ENCODE measurements at places on chromosomes 5 and 9.

- no peak for DNase-seq
These were observed 87.4 kb upstream of the HSPA9 start for GRCh38 chr5:138662599-138662998.

- no peak for DNase-seq
These were observed 7.3 kb upstream of the FGF18 start for GRCh38 chr5:171412186-171412585.

GRCh38 chr5:139686706-139687441 lies 38.7 kb downstream of the CXXC5 start:
- no peak for DNase-seq

DNA sequence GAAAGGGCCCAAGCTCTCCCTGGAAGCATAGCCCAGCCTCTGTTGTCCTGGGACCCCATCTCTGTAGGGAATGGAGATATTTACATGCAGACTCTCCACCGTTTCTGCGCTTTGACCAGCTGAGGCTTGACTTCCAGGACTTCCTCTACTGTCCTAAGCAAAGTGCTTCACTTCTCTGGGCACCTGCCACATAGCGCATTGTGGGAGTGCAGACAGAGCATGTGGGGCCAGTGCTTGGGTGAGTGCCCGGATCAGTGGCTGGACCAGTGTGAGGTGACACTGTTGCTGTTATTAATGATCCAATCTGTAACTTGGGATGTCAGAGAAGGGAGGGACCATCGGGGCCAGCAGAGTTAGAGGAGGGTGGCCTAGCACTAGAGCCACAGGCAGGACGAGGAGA lies 10.5 kb downstream of the CXCL14 start:
- no peak for DNase-seq

DNA sequence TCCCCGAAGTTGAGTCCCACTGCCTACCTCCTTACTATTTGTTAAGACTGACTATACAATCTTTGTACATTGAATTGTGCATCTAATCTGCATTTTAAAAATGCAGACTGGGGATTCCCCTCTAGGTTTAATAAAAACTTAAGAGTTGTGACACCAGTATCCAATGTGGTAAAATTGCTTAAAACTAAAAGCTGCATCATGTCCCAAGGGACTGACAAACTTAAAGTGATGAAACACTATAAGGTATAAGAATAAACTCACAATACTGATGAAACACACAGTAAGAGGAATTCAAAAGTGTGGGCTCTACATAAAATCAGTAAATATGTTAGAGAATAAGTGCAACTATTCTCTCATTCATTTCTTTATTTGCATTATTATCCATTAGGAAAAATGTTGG lies 1905.1 kb downstream of the MAT2B start:
- DNase-seq: no peak

- no peak for DNase-seq
These were observed 65.5 kb upstream of the SPTLC1 start for GRCh38 chr9:92180669-92181181.

DNA sequence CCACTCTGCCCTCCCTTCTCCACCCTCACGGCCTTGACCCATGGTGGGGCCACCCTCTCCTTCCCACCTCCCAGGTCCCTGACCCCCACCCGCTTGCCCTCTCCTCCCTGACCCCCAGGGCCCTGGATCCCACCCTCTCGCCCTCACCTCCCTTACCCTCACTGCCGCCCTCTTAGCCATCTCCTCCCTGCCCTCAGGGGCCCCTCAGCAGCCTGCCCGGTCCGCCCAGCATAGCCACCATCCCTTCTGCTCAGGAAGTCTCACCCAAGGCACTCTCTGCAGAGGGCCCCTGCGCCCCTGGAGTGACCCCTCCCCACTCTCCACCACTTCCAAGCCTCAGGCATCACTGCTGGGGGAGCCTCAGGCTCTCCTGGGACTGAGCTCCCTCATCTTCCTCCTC lies 66.3 kb downstream of the MRPL36 start:
- peak; percentile 27 for DNase-seq

- no peak for DNase-seq
These were observed 152.3 kb upstream of the KLF9 start for GRCh38 chr9:70566751-70567150.

DNA sequence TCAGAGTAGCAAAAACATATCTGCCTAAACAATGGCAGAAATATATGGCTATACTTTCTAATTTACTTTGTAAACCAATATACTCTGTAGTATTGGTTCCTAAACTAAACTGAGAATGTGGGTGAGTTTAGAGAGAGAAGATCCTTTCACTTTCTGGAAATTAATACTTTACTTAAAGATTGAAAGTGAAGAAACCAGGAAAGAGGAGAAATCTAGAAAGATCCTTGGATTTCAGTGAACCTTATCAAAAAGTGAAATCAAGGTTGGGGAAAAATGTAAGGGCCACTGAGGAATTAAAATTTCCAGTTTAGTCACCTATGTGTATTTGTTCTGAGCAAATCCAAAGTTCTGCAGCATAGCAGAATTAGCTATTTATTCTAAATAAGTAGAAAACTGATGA lies 5.9 kb downstream of the SLC38A9 start:
- DNase-seq: no peak

DNA sequence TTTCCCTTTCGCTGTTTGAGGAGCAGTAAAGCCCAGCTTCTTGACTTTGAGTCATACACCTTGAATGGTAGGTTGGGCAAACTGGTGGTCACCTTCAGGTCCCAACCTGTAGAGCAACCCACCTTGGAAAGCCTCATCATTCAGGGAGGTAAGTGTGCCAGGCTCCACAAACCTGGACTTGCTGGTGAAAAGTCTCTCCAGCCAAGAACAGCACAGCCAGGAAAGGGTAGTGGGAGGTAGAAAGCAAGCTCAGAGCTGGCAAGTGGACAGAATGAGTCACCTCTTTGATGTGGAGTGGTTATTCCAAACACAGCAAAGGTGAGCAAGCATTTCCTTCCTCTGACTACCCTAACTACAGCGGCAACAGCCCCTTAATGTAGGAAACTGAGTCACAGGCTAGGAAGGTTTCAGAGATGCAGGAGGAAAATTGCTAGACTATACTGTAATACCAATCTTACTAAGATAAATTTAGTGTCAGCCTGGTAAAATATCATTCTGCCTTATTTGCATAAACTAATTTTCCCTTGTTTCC lies 117.5 kb upstream of the MTAP start:
- DNase-seq: peak; percentile 68

DNA sequence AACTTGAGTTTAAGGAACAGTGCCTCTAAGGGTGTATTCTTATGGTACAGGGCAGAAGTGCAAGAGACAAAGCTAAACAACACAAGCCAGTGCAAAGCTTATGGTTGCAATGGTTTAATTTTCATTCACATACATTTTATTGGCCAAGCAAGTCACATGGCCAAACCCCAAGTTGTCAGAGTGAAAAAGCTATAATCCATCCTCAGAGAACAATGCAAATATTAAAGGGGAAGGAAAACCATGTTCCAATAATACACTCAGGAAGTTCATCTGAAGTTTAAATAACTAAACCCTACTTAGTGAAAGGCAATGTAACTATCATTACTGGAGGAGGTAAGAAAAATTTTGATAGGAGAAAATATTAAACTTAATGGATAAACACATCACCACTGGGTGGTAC lies 26.6 kb upstream of the TLR4 start:
- DNase-seq: no peak

DNA sequence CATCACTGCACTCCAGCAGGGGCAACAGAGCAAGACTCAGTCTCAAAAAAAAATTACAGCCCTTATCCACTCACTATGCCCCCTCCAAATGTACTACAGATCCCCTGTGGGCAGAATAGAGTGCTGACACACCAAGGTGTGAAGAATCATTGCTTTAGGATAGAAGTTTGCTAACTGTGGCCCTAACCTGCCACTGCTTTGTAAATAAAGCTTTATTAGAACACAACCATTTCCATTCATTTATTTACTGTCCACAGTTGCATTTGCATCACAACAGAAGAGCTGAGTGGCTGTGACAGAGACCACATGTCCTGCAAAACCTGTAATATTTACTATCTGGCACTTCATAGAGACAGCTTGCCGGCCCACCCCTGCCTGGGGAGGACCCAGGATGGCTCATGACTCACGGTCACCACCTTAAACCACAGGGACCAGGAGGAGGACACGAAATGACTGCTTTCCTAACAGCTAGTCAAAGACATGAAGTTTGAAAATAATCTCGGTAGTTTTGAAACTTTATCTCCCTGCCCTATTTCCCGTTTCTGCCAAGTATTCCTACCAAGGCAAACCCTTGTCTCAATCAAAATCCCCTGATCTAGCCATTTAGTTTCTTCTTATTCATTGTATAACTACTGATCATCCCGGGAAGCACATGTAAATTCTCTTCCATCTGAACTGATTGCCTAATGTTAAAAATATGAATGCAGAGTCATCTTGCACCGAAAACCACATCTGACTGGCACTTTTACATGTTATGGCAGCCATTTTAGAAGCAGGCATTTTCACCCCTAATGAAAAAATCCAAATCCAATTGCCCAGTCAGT lies 206.1 kb downstream of the SLIT3 start:
- DNase-seq: no peak
